KBM-7 (cell line): ENCODE measurements at places on chromosomes 5 and 9.

DNA sequence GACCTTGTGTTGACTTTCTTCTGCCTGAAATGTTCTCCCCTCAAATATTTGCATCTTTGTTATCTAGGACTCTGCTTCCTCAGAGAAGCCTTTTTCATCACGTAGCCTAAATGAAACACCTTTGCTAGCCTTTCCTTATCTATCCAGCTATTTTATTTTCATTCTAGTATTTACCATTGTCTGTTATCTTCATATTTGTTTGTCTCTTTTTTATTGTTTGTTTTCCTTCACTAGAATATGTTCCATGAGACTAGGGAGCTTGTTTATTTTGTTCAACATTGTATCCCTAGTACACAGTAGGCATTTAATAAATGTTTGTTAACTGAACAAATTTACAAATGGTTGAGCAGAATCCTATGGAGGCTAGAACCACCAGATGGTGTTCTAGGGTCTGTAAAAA lies 178.0 kb downstream of the NPR3 start:
- no peak for DNase-seq

DNA sequence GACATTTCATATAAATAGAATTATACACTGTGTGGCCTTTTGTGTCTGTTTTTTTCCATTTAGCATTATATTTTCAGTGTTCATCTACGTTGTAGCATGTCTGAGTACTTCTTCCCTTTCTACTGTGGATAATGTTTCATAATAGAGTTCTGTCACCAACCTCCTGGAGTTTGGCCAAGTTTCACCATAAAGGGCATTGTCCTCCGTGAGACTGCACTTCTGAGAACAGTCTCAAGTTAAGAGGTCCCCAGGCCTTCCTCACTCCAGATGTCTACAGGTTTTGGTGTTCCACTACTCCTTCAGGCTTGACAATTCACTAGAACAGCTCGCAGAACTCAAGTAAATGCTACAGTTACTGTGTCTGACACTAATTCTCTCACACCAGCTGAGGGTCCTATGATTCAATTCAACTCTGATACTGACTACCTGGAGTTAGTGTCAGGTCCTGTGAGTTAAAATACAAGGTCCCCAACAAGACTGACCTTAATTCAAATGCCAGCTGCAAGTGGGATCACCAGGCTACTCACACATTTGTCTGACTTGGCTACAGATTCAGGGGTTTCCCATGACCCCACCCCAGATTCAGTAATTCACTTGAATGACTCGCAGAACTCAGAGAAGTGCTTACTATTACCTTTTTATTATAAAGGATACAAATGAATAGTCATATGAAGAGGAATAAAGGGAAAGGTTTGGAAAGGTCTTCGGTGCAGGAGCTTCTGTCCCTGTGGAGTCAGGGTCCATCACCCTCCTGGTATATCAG lies 31.1 kb downstream of the SLC35A4 start:
- DNase-seq, result peak; percentile 71

DNA sequence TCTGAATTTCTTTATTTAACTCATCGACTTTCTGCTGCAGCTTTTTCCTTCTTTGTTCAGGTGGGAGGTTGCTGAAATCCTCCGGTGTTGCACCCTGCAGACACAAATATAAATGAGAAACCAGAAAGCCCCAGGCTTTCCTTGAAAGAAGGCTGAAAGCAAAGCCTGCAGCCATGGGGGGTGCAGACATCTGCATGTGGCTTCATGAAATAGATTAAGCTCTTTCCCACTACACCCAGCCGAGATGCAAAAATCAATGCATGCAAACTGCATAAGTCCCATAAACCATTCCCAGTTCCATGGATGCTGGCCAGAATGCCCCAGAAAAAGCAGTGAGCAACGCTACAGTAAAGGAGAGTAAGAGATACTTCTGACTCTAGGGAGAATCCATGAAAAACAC lies 73.6 kb downstream of the USP20 start:
- no peak for DNase-seq

GRCh38 chr5:34841816-34842215 lies 2.9 kb downstream of the TTC23L start:
- DNase-seq, result no peak

DNA sequence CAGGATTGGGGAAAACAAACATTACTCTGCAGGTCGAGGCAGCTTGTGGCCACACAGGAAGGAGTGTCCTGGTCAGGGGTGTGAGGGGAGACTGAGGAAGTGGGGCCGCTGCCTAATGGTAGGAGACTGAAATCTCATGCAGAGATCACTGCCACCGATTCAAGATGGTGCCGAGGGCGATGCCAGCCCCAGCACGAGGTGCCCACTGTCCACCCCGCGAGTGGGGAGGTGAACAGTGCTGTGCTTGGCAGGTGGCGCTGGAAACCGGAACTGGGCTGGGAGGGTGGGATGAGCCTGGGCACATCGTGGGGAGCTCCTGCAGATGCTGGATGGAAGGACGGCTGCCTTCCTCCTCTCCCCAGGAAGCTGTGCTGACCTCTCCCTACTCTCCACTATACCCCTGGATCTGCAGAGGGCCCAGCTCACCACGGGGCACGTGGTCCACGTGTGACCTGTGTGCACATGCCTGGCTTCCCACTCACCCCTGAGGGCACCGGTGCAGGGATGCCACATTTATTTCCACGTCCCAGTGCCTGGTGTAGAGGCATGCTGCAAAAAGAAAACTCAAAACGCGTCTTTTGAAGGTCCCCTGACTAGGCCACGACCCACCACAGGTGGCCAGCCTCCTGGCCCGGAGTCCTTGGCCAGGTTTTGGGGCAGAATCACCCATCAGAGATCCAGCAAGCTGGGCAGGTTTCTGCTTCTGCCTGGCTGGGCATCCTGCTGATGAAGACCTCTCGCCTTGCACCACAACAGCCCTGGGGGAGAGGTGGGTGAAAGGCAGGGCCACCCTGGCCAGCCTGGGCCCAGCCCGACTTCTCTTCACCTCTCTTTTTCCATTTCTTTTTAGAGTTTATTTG lies 71.7 kb upstream of the FCN1 start:
- DNase-seq, result no peak

GRCh38 chr5:72503888-72504491 lies 3.2 kb downstream of the ZNF366 start:
- peak; percentile 52 for DNase-seq

- no peak for DNase-seq
Measured at GRCh38 chr5:82011761-82012160, 39.9 kb downstream of the ATG10 start.

DNA sequence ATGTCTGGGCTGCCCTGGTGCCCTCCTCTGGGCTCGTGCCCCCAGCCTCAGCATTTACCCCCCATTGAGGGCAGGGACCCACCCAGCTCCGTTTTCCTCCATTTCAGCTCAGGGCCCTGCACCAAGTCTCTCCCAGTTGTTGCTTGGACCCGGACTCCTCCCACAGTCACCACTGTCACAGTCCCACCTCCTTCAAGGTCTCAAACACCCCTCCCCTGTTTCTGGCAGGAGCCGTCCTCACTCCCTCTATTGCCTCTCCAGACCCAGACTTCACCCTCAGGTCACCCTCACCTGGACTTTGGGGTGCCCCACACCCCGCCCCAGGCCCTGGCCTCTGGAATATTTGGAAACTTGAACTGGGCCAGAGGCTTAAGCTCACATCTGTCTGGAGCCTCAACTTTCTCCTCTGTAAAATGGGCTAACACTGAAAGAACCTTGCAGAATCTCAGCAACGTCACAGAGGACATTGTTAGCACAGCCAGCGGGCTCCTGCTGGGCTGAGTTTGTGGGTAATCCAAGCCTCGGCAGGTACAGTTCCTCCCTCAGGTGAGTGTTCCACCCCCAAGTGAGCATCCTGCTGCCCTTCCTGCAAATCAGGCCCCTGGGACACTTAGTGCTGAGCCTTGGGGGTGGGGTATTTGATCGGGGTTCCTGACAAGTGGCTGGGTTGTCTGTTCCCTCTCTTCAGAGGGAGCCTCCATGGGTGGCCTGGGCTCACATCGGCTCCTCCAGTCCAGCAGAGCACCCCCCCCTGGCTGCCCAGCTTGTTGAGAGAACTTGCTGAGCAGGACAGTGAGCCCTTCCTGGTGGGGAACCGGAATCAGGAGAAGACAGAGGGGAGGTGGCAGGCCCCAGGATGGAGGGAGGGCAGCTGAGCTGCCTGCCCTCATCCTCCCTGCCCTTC lies 130.1 kb downstream of the C9orf50 start:
- no peak for DNase-seq

- no peak for DNase-seq
Measured at GRCh38 chr5:173774271-173774761, 113.8 kb upstream of the CPEB4 start.

DNA sequence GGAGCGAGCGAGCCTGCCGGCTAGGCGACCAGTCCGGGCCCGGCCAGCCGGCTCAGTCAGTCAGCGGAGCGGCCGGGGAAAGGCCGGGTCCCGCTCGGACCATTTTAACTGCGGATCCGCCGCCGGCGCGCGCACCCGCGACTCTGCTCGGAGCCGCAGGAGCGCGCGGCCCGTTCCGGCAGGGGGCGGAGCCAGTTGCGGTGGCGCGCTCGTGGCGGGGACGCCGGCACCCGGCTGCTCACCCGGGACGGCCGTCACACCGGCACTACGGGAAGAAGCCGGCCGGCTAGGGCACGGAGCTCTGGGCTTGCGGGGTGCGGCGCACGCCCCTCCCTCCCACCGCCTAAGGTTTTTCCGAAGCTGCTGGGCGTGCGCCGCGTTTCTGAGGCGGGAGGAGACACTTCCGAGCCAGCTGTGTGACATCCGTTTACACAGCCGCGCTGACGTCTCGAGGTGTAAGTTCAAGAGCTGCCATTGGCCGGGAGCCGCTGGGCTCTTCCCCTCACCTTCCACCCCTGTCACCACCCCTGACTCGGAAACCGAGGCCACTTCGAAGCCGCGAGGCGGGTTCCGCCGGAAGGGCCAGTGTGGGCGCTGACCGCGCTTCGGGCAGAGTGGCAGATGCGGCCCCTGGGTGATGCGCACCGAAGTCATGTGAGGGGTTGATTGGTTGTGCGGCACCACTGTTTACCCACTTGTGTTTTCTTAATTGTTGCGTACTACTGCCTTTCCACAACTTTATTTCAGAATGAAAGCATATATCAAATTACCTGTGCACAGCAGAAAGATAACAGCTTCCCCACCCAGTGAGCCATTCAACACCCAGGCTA lies at the start of gene FBXL17:
FBXL17 (minus strand) TSS at position 145 of the 830 bp plus-strand sequence.
- peak; percentile 94 for DNase-seq

DNA sequence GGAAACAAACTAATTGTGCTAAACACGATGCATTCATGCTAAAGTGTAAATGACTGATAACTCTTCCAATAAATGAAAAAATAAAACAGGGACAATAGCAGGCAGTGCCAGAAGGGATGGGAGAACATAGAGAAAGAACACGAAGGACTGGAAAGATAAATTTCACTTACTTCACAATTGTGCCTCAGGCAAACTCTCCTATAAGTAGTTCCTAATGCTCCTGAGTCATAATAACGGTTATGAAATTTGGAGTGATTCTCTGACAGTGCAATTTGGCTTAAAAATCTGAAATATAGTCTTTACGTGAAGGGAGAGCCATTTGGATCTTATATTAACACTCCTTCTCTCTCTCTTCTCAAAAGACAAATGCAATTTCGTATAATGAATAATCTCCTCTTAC lies 2218.5 kb downstream of the MAT2B start:
- no peak for DNase-seq

DNA sequence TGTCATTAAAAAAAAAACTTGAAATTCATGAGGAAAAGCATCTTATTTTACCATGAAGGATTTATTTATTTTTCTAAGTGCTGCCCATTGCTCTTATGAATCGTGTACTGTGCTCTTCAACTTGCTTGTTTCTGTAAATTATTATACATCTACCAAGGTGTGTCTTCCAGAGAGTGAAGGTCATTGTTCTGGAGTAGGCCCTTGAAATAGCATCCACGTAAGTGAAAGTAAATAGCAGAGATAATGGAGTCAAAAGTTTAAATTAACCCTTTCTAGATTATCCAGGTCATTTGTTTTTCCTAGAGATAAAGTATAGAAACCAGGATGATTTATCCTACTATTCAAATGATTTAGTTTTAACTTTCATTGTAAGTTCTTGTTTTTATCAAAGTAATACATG lies 473.1 kb downstream of the DIRAS2 start:
- DNase-seq, result no peak

GRCh38 chr5:180119903-180120236 lies 48.3 kb upstream of the RNF130 start:
- DNase-seq, result no peak

DNA sequence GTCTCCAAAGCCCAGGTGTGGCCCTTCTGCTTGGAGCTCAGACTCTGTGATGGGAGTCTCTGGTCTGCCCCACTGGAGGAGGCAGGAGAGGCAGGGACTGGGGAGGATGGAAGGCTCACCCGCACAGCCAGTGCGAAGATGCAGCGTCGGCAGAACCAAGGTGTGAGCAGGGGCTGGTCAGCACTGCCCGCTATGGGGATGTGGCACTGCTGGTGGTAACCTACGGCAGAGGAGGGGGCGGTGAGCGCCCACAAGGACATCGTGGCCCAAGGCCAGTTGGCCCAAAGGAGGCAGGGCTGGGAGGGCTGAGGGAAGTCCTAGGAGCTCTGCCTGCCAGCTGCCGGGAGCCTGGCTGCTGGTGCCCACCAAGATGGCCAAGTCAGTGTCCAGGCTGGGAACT lies 7.3 kb downstream of the PHF19 start:
- DNase-seq, result no peak

DNA sequence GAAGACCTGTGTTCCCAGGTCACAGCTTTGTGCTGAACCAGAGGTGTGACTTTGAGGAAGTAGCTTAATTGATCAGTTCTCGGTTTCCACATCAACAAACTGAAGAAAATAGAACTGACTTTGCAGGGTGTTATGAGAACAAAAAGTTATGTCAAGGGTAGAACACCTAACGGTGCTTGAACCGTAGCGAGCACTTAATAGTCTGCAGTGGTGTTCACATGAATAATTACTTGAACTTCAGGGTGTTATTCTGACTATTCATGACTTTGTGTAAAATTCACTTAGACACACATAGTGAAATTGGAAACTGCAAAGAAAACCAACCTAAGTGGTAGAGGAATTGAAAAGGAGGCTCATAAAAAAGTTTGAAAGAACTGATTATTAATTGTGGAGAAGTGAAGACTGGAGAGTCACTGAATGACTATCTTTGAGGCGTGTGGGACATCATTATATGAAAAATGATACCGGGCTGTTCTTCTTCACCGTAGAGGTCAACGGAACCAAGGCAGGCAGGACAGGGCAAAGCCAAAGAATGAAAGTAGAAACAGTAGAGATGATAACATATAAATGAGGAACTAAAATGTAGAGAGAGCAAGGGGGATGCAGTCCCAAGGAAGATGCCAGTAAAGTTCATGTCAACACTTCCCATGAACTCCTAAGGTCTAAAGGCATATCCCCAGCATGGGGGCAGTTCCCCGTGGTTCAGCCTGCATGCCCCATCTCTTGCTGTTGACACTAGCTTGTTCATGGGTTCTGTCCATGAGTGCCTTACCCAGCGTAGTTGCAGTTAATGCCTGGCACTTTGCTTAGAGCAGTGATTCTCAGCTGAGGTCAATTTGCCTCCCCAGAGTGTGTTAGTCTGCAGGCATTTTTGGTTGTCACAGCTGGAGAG lies 118.7 kb downstream of the ZNF462 start:
- DNase-seq, result no peak

- no peak for DNase-seq
Measured at GRCh38 chr9:37414503-37414943, 8.0 kb upstream of the GRHPR start.

GRCh38 chr5:35963381-35963843 lies 25.0 kb upstream of the CAPSL start:
- DNase-seq, result peak; percentile 66
